GDM1 (cell line): ENCODE measurements at places on chromosomes 5 and 9.
A peak's percentile ranks its signal among the peaks of the same experiment; 100 is the strongest.

DNA sequence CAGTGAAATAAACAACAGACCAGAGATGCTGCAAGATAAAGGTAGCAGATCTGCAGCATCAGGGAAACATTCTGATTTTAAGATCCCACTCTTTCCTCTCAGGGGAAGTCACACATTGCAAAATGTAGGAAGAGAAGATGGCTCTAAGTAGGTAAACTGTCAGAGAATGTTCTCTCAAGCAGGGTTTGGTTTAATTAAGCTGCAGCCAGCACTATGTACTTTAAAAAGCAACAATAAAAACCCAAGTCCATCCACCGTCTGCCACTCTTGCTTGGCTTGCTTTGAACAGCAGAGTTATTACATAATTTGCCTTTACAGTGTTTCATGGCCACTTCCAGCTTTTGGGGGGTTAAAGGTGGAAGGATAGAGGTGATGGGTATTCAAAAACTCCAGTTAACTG lies 343.2 kb upstream of the DAP start:
- no peak for DNase-seq

- no peak for DNase-seq
Measured at GRCh38 chr5:95959051-95959887, 2.4 kb downstream of the ELL2 start.

DNA sequence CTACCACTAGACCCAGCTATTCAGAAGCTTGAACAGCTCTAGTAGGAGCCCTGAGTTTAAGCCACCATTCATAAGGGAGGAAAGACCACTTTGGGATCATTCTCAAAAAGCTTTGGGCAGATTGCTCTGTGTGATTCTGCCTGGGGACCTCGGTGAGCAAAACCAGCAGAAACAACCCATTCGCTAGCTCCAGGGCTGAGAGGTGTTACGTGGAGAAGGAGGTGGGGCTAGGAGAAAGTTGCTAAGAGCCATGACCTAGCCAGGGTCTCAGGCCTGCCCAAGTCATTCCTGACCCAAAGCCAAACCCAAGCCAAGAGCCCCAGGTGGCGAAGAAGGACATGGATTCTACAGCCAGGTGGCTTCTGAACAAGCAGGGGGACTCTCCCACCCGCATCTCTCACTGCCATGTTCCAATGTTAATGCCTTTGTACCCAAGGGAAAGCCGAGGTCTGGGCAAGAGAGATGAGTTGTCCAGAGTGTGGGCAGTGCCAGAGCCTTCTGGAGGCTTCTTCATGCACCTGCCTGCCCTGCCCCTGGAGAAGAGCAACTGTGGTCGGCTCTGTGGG lies 4.0 kb upstream of the BARHL1 start:
- DNase-seq: no peak

DNA sequence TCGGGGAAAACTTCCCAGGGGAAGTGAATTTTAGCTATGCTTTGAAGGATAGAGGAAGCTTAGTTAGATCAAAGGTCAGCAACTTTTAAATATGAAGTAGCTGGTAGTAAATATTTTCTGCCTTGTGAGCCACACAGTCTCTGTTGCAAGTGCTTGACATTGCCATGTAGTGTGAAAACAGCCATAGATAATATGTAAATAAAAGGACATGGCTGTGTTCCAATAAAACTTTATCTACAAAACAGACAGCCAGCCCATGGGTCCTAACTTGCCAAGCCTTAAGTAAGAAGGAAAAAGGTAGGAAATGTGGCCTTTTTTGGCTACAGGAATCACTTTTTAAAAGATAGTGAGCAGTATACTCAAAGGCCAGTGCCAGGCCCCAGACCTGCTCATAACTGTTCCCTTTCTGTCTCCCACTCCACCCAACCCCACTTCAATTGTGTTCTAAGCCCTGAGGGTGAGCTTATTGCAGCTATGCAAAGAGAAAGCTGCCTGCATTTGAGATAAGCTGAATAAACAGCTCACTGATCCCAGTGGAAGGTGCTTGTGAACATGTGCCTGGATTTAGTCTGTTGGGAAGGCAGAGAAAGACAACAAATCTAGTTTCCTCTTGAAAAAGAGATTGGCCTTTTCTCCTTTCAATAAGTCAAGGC lies 113.0 kb upstream of the TRIM32 start:
- DNase-seq: no peak

DNA sequence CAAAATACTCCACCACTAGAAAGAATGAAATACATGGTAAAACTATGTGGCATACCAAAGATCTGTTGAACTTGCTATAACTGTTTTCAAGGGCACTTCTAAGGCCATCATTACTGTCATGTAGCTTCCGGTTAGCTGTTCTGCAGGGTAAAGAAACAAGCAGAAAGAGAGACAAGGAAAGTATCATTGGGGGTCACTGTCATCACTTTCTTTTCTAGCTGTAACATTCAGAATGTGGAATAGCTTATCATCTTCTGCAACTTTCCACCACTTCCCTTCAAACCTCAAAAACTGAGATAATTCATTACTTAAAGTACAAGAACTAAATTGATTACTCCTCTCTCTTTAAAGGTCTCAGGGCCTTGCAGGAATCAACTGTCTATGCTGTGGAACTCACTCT lies 57.6 kb downstream of the RASEF start:
- DNase-seq: no peak

- no peak for DNase-seq
Measured at GRCh38 chr9:134601764-134602163, 39.8 kb upstream of the COL5A1 start.

- peak; percentile 27 for DNase-seq
Measured at GRCh38 chr5:177553671-177554429, 513 bp downstream of the FAM193B start.

DNA sequence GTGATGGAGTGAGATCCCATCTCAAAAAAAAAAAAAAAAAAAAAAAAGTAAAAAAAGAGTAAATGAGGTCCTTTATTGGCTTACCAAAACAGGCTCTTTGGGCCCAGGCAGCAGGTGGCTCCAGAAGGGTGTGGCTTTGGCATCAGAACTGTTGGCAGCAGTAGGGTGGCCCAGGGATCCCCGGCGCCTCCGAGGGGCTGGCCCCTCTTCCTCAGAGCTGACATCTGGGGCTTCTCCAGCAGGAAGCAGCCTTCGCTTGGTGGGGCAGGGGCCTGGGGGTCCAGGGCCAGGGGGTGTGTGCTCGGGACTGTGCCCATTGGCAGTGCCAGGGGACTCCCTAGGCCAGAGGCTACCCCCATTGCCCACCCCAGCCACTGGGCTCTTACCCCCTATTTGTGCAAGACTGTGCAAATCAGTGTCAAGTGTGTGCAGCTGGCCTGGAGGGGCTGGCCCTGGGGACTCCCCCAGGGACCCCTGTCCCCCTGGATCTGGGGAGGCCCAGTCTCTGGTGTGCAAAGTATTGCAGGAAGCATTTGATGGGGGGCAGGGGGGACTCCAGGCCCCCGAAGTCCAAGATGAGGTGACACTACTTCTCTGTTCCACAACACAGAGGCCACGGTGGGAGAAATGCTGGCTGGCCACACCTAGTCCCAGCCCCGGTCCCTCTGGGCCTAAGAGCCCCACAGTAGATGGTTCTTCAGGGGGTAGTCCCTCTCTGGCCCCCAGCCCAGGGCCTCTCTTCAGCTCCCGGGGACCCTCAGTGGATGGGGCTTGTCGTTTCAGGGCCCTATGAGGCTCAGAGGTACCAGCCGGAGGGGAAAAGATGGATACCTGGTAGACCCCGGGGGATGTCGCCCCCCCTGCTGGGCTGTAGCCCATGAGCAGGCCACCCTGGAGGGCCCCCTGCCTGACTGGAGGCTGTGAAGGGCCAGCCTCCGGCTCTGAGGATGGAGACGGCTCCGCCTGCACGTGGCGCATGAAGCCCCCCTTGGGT lies 4.7 kb upstream of the STOML2 start:
- no peak for DNase-seq

DNA sequence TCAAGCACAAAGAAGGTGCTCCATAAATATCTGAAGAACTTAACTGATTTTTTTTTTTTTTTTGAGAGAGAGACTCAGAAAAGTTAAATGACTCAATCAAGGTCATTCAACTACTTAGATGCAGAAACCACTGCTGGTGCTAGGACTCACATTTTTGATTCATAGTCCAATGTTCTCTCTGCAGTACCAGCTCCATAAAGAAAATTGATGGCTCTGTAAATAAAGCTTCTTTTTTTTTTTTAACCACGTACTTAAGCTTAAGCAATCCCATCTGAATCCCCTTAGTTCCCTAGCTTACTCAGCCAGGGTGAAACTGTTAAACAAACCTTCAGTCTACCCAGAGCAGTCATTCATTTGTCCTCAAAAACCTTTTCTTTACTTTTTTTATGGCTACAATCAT lies 657.0 kb upstream of the WWC1 start:
- no peak for DNase-seq

- DNase-seq: no peak
Measured at GRCh38 chr9:133130685-133131244, 9.7 kb upstream of the RALGDS start.

- no peak for DNase-seq
Measured at GRCh38 chr9:28696960-28697359, 1123.7 kb upstream of the C9orf72 start.

GRCh38 chr5:79287907-79288306 lies 52.0 kb downstream of the JMY start:
- no peak for DNase-seq

DNA sequence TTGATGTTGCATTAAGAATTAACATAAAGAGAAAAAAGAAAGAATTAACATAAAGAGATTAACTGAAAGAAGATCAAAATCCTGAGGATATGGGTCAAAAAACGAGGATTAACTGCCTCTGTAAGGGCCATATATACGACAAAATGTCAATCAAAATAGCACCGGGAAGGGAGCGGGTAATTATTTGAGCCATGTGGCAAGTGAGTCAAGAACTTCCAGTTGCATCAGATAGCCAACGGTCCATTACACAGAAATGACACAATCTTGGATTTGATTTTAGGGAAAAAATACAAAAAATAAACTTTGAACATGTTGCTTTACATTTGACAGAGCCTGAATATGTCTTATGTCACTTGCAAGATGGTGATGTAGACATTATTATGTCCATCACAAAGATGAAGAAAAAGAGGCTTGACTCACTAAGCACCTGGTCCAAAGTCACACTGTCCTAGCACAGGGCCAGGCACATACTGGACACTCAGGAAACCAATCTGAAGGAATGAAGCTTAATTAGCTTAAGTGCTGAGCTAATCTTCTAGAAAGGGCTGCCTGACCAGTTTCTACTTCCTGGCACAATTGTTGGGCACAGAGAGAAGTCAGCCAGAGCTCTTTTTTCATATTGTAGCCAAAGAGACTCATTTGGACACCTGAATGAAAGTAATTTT lies 273.2 kb upstream of the PAPPA start:
- no peak for DNase-seq

DNA sequence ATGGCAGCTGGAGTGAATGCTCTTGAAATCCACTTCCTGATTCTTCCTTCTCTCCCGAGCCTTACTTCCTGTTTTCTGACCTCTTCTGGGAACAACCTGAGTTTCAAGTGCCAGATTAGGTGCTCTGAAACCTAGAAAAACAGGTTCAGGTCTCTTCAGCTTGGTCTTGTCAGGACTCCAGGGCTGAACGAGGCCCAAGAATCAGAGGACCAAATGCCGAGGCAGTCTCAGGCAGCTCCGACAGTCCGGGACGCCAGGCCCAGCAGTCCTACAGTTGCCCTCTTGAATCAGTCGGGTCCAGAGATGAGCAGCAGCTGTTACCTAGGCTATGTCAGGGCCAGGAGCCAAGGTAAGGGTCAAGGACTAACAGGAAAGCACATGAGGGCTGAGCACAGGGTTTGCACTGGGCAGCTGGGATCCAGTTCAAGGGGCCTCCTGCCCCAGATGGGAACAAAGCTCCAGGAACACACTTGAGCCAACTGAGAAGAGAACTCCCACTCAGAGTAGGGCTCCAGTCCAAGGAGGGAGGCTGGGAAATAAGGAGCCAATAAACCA lies 38.3 kb upstream of the ADRA1B start:
- no peak for DNase-seq

- no peak for DNase-seq
Measured at GRCh38 chr5:80139466-80139972, 104.4 kb downstream of the THBS4 start.

DNA sequence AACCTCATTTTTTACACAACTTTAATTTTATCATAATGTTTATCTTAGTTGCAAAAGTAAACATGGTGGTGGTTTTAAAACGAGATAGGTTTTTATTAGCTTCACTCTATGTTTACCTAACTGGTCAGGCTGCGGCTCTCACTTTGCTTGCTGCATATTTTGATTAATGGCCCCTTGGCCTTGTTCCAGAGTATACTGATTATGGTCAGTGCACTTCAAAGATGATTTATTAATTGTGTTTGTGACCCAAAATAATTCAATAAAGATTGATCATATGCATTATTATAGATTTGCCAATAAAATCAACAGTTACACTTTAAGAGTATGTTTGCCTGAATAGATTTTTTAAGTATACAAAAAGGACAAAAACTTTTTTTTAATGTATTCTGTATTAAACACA lies 188.0 kb downstream of the XRCC4 start:
- DNase-seq: no peak

- DNase-seq: no peak
Measured at GRCh38 chr5:91684625-91685024, 301.5 kb upstream of the ARRDC3 start.

DNA sequence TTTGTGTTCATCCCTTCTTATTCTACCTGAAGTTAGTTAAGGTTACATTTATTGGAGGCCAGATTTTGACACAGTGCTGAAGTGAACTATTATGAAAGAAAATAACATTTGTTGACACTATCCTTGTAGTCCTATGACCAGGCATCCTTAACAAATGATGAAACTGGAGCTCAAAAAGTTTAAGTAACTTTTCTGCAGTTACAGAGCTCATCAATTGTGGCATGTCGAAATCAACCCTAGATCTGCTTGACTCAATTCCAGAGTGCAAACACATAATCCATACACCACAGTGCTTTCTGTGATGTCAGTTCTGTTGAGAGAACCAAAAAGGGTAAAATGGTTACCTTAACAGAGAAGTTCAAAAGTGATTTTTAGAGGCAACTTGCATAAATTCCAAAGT lies 28.6 kb downstream of the KCNN2 start:
- DNase-seq: no peak

- DNase-seq: no peak
Measured at GRCh38 chr9:121667214-121667613, 15.8 kb downstream of the DAB2IP start.

DNA sequence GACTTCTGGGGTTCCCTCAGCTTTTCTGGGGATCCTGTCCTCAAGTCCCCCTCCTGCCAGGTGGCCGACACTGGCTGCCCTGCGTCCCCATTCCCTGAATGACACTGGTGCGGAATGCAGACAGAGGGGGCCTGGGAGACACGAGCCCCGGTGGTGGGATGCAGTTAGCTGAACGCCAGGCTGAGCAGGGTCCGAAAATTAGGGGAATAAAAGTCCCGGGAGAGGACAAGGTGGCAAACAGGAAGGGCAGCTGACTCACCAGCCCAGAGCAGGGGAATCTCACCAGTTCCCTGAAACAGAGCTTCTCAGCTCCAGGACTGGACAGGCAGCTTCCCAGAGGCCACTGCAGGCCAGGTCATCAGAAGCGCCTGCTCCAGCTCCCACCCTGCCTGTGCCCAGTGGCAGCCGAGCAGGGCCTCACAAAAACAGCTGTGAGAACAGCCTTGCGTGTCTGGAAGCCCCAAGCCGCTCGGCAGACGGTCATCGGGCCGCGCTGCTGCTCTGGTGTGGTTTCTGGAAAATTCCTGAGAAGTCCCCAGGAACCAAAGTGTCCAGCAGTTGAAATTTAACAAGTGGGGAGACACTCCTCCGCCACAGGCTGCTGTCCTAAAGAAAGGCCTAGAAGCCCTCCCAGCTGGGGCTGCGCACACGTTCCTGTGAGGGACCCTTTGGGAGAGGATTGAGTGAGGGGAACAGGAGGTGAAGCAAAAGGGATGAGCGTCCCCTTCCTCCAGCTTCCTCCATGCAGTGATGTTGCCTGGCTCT lies 47.6 kb upstream of the EXOC3 start:
- DNase-seq: no peak

- no peak for DNase-seq
Measured at GRCh38 chr5:139588962-139589361, 27.8 kb downstream of the UBE2D2 start.

- peak; percentile 4 for DNase-seq
Measured at GRCh38 chr5:102153003-102153759, 142.9 kb downstream of the SLCO4C1 start.
